ENCODE measurements at places on chromosomes 7 and 10. TPM values are rescaled to one million over a fixed set of nuclear protein-coding genes. Genes with fewer than 3 reads are reported as not detected.
A peak's percentile ranks its signal among the peaks of the same experiment; 100 is the strongest.

DNA sequence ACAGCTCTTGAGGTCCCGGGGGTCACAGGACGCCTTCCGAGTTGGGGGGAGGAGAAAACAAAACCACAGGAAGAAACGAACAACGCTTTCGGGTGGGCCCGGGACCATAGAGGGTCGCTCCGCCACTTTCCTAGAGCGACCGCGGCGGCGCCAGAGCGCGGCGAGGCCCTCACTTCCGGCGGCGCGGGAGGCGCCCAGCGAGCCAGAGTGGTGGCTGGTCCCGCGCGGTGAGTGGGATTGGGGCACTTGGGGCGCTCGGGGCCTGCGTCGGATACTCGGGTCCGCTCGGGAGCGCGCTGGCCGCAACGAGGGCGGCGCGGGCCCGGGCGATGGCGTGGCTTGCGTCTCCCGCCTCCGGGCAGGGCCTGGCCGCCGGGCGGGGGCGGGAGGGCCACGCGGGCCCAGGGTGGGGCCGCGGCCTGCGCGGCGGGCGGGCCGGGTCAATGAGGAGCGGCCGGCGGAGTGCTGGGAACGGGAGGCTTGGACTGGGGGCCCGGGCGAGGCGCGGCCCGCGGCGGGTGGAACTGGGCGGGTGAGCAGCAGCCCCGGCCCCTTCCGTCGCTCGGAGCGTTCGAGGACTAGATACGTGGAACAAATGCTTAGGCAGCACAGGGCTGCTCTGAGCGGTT is at the start of gene ZNF22:
TSS of gene ZNF22 (plus strand) at position 172 of the 629 bp plus-strand sequence. CDS start 2,446 bp downstream, outside the sequence.
- H3K4me1 ChIP-seq = peaks cover 12% of the 10 kb centered on the region
- H3K36me3 ChIP-seq = peaks cover 39% of the 10 kb centered on the region
- H3K27ac ChIP-seq = peak within 1 kb of the TSS; percentile 97
- H3K4me3 ChIP-seq = peak within 1 kb of the TSS; percentile 94

DNA sequence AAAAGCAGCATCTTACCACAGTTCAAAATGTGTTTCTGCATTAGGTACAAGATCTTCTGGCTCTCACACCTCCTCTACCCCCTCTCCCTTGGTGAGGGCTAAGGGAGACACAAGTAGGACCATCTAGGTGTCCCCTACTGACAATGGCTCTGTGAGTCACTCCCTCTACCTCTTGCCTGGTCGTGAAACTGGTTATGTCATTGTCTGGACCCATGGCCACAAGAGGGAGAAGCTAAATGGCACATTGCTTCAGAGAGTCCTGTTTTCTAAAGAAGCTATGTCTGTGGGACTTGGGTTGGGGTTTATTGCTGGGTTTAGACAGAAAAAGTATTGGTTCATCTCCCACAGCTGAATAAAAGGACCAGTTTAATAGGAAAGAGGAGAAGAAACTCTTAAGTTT is 4.0 kb upstream of the PLXNA4 start:
- peak overlapping the region; percentile 63 for H3K4me3 ChIP-seq
- H3K27ac ChIP-seq = no peak overlapping the region
- DNase-seq = no peak
- H3K36me3 ChIP-seq = no peaks in the 10 kb centered on the region

Gene ITPRID1
- total RNA-seq = 0.07 TPM

DNA sequence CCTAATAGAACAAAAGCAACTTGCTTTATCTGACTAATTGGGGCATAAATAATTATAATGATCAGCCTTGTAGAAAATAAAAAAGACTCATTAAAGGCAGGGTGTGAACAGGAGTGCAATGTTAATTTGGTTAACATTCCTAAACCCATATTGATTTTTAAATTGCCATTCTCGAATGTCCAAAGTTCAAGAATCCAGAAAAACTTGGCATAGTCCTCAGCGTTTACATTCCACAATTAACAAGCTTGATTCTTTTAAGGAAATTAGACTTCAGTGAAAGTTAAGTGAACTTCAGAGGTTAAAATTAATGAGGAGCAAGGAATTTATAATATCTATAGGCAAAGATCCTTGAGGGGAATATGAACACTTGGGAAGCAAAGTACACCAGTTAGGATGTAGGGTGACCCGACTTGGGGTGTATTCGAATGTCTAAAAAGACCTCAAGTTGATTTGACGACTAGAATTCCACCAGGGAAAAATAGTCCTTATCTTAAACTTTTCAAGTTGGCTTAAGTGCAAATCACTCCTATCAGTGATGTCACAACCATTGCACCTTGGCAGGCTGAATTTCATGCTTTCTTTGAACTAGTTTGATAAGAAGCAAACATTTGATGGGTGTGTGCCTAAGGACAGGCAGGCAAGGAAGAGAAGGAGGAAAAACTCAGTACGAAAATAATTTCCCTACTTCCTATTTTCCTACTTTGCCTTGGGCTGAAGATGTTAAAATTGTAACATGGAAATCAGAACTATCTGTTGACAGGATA is 830.4 kb upstream of the COBL start:
- H3K36me3 ChIP-seq = no peaks in the 10 kb centered on the region
- H3K4me3 ChIP-seq = peak overlapping the region; percentile 28
- no peaks in the 10 kb centered on the region for H3K27me3 ChIP-seq
- no peak for DNase-seq
- H3K4me1 ChIP-seq = no peaks in the 10 kb centered on the region

- peaks cover 18% of the 10 kb centered on the region for H3K4me1 ChIP-seq
- peak overlapping the region; percentile 99 for H3K27ac ChIP-seq
- DNase-seq = no peak
- H3K4me3 ChIP-seq = peak overlapping the region; percentile 99
- no peaks in the 10 kb centered on the region for H3K27me3 ChIP-seq
Observed at GRCh38 chr10:63268798-63269503, 135.8 kb downstream of the NRBF2 start.

DNA sequence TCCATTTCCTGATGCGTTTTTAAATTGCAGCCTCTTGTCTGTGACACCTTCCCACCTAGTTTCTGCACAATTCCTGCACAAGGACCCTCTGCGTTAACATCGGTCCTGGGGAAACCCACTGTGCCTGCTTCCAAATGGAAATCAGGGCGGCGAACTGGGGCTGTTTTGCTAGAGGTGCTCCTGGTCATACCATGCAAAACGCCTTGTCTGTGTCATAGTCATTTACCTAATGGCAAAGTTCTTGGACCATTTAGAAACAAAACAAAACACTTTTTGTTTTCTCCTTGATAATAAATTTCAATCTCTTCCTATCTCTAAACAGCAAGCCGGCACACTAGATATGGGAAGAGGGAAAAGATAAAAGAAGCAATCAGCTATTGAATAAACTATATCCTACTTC is 206.9 kb upstream of the KLF14 start:
- no peak overlapping the region for H3K27ac ChIP-seq
- no peaks in the 10 kb centered on the region for H3K27me3 ChIP-seq
- DNase-seq = no peak

Gene CYP3A5
- 53.0 TPM for total RNA-seq

DNA sequence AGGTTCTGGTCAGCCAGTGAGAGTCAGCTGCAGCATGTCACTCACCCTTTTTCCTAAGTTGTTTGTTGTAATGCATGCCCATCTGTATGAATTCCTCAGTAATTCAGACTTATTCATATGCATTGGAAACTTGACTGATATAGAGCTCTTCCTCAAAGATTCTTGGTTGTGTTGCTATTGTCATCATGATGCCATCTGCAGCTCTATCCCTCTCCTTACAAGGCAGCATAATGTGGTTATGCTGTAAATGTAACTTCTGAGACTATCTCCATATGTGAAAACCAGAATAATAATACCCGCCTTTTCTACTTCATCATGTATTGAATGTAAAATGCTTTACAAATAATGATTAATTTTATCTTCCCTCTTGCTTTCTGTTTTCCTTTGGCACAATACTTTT is 252.6 kb upstream of the MTPN start:
- H3K4me1 ChIP-seq = no peaks in the 10 kb centered on the region
- H3K4me3 ChIP-seq = no peak overlapping the region

Gene ADIRF
- not detected for total RNA-seq

Gene LAMB4
- 1.3 TPM for total RNA-seq

DNA sequence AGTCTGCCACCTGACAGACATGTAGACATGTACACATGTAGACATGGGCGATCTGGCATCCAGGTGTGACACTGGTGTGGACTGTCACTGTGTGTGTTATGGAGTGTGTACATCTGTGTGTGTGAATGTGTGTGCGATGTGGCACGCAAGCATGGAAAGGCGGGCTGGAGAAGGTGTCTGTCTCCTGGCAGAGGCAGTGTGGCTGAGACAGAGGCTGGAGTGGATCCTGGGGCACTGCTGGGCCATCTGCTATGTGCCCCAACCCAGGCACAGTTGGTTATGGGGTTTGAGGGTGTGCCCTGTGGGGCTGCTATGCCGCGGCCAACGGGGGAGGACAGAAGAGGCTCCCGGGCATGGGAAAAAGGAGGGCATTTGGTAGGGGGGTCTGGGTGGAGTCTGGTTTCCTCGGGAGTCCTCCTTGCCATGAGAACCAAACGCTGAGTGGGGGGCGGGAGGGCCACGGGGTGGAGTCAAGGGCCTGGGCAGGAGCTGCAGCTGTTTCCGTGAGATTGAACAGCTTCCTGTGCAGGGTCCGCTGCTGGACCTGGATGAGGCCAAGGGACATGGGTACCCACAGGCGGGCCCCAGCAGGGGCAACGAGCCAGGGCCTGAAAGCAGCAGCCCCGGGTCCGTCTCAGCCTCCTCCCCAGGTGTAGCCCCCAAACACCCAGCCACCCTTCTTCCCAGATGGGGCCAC is 1.3 kb downstream of the ELN start:
- H3K36me3 ChIP-seq = no peaks in the 10 kb centered on the region
- H3K27ac ChIP-seq = no peak overlapping the region
- no peak for DNase-seq
- H3K27me3 ChIP-seq = peaks cover 26% of the 10 kb centered on the region
- H3K4me1 ChIP-seq = peaks cover 46% of the 10 kb centered on the region
- H3K4me3 ChIP-seq = peak overlapping the region; percentile 15

Gene CHPF2
- total RNA-seq = 44.4 TPM

DNA sequence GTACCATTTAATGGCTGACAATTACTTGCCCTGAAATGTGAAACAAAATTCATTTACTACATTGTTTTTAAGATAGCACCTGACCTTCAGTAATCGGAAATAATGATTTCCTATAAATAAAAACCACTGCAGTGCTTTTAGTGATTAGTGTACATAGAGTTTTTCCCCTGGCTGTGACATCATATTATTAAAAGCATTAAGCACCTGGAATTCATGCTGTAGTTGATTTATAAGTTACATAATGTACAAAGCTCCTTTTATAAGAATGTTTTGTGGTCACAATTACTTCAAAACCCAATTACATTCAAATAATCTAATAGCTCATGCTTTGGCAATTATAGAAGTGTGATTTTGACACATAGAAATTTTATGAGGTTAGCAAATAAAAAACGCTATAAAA is 44.3 kb upstream of the EIF4H start:
- H3K36me3 ChIP-seq = no peaks in the 10 kb centered on the region
- H3K4me3 ChIP-seq = no peak overlapping the region
